Activated T-helper 1 cell treated with anti-CD3 and anti-CD28 coated beads, Interleukin-2, amount 50 U/mL, for 16 hours (primary cell): ENCODE measurements at places on chromosomes 4 and X.

DNA sequence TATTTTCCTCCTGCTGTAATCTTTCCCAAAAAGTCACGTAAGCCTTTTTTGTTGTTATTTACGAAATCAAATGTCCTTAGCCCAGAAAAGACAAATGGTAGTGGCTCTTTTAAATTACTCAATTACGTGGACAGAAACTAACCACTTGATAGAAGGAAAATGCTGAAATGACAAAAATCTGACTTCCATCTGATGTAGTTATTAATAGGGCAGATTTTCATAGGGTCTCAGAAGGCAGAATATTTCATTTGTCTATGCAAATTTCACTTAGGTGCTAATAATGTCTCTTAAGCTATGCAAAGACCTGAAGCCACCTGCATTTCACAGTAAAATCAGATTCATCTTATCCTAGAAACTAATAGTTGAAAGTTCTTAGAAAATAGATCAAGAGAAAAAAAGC lies 295.7 kb downstream of the TMA16 start:
- no peak for DNase-seq

GRCh38 chr4:98298022-98298421 lies 36.8 kb downstream of the RAP1GDS1 start:
- DNase-seq, result no peak

- DNase-seq, result no peak
Measured at GRCh38 chrX:130997314-130997713, 60.8 kb upstream of the ARHGAP36 start.

GRCh38 chrX:115023811-115024210 lies 6.4 kb upstream of the IL13RA2 start:
- DNase-seq, result no peak

DNA sequence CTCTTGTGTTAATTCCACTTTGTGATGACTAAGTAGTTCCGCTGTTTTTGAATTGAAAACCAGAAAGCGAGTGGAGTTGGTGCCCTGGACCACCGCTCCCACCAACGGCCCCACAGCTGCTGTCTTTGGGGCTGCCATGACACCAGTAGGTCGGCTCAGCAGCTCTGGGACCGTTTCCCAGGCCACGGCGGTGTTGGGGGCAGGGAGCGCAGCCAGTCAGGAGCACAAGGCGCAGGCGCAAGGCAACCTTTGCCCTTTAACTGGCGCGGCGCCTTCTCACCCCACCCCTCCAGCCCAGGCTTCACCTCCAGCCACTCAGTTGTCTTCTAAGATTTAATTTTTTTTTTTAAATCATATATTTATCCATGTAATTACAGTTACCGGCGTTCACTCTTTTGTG lies at the start of gene GK2:
TSS of gene GK2 (minus strand) at position 166 of the 400 bp plus-strand sequence. CDS start at position 138, 28 bp downstream.
- DNase-seq, result no peak

DNA sequence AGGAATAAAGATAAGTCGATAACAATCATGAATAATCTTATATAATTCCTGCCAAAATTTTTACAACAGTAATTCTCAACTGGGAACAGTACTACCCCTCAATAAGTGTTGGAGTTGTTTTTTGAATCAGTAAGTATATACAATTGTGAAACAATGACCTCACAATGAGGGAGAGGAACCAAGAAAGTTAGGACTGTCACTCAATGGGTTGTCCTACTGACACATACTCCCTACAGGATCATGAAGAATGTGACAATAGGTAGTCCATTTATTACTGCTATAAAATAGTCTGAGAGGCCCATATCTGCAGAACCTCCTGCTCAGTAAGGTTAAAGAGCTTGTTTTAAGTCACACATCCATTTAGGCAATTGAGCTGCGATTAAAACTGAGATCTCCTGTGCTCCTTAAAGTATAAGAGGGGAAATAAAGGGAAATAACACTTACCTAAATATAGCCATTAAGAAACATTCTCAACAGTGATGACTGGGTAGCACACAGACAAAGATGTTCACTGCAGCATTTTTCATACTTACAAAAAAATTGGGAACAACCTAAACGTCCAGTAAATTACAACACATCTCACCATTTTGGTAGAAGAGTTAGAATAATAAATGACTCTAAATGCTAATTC lies 26.2 kb downstream of the FBXW7 start:
- no peak for DNase-seq

GRCh38 chrX:39984191-39984956 lies 113.4 kb downstream of the BCOR start:
- DNase-seq, result no peak

DNA sequence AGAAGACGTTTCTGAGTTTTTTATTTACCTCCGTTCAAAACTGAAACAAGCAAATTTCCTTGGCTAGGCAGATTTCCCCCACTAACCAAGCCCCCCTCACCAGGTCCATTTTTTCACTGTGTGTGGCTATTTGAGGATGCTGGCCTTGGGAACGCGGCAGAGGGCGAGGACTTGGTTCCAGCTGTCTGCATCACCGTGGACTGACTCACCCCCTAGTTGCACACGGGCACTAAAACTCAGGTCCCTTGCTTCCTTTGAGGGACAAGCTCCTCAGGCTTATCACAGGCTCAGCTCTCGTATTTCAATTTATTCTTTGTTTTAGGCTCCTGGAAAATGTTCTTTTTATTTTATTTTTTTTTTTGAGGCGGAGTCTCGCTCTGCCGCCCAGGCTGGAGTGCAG lies 8.4 kb upstream of the MTNR1A start:
- DNase-seq, result no peak

DNA sequence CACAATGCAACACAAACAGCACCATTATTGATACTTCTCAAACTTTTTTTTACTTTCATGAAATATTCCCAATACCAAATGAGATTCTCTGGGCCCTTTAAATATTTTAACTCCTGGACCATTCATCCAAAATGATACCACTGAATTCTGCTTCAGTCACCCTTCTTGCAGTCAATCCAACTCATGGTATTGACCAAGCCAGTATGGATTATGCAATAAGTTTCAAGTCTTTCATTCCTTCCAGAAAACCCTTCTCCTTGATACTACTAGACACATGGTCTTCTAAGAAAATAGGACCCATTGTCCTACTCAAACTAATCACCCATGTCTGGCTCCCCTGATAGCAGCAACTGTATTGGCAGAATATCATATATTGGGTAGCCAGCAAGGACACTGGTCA lies 23.0 kb downstream of the ZNF721 start:
- DNase-seq, result no peak

DNA sequence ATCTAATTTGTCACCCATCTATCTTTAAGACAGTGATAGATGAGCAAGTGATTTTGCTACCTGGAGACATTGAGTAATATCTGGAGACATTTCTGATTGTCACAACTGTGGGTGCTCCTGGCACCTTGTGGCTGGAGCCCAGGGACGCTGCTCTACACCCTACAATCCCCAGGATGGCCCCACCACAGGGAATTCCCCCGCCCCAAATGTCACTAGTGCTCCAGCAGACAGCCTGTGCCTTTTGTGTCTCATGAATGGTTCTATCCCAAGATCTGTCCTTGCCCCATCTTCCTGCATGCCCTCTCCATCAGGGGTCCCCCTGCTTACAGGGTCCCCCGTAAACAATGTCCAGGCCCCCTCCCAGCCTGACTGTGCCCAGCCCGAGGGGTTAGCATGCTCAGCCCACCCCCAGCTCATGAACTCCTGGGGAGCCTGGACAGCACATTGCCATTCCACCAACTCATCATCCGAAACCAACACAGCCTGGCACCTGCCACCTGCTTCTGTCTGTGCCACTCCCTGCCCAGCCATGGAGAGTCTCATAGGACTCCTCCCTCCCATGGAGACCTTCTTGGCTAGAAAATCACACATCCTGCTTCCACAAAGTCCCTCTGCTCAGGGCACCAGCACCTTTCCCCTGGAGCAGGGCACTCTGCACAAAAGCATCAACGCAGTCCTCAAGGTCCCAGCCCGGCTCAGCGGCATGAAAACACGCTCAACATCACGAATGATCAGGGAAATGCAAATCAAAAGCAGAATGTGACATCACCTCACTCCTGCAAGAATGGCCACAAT lies 5.7 kb downstream of the P2RY8 start:
- no peak for DNase-seq

- no peak for DNase-seq
Measured at GRCh38 chr4:156495836-156496235, 475.8 kb downstream of the PDGFC start.

- no peak for DNase-seq
Measured at GRCh38 chrX:134365904-134366303, 94.1 kb upstream of the HPRT1 start.

GRCh38 chr4:106986486-106986885 lies 49.6 kb downstream of the DKK2 start:
- no peak for DNase-seq

DNA sequence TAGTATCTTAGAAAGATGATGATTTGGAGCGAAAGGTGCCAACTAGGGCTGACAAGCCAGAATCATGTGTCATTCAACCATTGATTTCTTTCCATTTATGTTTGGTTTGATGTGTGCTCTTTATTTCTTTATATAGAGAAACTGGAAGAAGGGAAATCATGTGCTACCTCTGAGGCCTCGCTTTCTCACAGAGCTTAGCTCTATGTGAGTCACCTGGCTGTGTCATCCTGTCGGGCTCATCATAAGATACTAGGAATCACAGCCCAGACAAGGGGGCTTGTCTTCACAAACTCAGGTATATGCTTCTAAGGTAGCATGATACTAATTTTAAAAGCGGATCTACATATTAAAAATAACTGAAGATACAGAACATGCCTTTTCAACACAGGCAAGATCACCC lies 81.7 kb upstream of the GPM6B start:
- no peak for DNase-seq

DNA sequence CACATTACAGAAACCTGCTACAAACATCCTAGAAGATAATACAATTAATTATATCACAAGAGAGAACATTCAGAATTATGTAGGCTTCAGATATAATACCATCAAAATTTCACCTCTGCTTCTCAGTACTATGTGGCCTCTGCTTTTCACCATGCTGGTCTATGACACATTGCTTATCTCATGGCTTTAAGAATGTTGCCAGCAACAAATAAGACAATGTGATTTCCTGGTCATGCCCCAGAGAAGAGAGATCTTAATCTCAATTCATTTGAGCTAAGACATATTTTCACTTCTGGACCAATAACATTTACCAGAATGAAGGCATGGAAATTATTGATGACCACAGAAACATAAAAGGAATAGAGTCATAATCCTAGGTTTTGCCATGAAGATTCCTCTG lies 1233.4 kb upstream of the ADGRL3 start:
- DNase-seq, result no peak

DNA sequence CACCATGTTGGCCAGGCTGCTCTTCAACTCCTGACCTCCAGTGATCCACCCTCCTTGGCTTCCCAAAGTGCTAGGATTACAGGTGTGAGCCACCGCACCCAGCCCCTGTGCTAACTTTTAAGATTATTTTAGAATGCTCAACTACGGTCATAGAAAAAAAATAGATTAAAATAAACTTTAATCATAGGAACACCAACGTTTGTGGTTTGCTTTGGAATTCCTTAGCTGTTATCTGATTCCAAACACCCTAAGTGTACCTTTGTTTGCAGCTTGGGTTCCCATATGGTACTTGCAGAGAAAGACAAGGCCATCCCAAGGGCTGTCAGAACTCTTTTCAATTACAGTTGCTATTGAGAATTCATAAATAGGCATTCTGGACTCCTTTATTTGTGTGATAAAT lies 90.1 kb upstream of the EFHC2 start:
- no peak for DNase-seq

- DNase-seq, result no peak
Measured at GRCh38 chrX:1763294-1763693, 148.4 kb downstream of the ASMT start.

DNA sequence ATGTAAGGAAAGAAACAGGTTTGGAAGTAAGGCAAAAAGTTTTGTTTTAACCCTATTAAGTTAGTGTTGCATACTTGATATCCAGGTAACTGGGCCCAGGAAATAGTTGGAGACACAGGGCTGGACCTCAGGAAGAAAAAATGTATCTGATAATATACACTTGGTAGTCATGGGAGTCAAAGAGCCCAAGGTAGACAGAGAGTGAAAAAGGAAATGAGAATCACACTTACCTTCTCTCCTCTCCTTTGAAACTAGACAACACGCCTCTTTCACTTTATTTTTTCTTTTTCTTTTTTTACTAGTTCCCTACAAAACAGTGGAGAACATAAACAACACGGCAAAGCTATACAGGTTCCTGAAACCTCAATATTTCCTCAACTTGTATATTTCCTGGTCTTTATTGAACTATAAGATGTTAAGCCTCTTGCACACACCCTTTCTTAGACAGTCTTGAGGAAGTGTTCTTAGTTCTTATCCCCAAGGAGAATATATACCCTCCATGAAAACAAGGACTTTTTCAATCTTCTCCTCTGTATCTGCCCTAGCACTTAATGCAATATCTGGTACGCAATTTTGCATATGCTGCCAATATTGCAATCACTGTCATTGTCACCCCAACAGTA lies 27.2 kb downstream of the SYTL4 start:
- no peak for DNase-seq
